ENCODE measurements at places on chromosomes 2 and 18. TPM values are rescaled to one million over a fixed set of nuclear protein-coding genes. Genes with fewer than 3 reads are reported as not detected.

The CD28 gene
- not detected for total RNA-seq

The STAT1 gene
- 39.9 TPM for total RNA-seq

The ITGB6 gene
- total RNA-seq, result not detected

The LRRTM1 gene
- 1.5 TPM for total RNA-seq

The SPATS2L gene
- 24.1 TPM for total RNA-seq

The KCNF1 gene
- total RNA-seq, result 1.1 TPM

DNA sequence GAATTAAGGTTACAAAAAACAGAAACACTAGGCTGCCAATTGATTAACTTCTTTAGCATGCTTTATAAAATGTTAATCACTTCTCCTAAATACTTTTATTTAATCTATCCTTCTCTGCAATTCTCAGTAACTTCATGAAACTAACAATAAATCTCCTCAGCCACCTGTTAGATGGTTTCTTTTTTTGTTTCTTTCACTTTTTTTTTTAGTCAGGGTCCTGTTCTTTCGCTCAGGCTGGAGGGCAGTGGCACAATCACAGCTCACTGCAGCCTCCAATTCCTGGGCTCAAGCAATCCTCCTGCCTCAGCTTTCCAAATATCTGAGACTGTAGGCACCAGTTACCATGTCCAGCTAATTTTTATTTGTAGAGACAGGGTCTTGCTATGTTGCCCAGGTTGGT is 213.4 kb upstream of the STK17B start:
- no peaks in the 10 kb centered on the region for H3K36me3 ChIP-seq
- no peaks in the 10 kb centered on the region for H3K4me1 ChIP-seq
- no peak overlapping the region for H3K27ac ChIP-seq

Measured in neural crest cell (in vitro differentiated cells).